ENCODE measurements at places on chromosomes 3 and 15.

- DNase-seq, result no peak
Observed at GRCh38 chr3:4825436-4826236, 153.6 kb upstream of the BHLHE40 start.

- DNase-seq, result no peak
Observed at GRCh38 chr15:52559575-52559974, 9.3 kb downstream of the ARPP19 start.

- DNase-seq, result no peak
Observed at GRCh38 chr3:72998466-72998865, 1.9 kb downstream of the PPP4R2 start.

DNA sequence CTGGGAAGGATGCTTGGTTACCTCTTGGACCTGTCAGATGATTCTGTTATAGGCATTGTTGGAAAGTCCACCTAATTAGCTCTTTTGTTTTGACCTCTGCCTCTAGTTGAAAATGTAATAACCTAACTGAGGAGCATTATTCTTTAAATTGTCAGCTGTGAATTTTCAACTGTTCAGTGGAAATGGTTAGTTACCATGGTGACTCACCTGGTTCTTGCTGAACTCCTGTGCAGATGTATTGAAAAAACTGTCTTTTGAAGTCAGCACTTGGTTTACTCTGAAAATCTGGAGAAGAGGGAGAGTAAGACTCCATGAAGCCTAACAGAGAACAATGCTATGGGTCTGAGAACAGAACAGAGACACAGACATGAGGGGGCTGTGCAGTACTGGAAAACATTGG lies 72.0 kb downstream of the LARS2 start:
- DNase-seq, result no peak

DNA sequence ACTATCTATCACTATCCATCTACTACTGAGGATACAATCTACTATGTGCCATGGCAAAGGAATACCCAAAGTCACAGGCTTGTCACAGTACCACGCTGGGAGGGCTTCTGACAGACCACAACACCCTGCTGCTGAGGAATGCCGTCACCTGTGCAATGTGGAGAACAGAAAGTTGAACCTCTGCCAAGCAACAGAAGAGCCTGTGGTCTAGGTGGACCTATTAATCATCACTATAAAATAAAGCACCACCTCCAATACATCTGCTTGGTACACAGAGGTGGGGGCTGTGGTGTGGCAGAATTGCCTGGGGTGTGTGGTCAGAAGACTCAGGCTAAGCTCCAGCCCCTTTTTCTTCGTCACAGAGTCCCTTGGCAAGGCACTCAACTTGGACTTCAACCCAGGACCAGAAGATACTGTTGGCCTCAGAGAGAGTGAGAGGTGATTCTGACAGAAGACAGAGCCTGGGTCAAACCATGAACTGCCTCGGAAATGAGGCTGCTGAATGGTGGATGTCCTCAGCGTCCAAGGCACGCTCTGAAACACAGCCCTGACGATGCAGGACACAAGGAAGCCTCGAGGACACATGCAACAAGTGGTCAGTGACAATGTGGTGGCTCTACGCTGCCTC lies 189.4 kb upstream of the CHRNA7 start:
- no peak for DNase-seq

- no peak for DNase-seq
Observed at GRCh38 chr3:150252462-150252861, 155.6 kb upstream of the TSC22D2 start.

DNA sequence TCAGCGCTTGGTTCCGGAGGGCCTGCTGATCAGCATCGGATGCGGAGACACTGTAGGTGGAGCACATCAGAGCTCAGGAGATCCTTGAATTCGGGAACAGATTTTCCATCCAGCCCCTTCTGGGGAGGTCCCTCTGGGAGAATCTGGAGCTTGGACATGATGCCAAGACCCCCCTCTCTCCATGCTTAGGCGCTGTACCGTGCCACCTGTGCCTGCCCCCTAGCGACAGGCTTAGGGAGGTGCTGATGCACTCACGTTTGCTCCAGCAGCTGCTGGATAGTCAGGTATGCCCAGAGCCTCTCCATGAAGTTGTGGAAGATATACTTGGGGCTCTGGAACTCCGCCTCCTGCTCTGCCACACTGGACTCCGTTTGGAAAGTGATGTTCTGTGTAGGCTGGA lies 9.7 kb downstream of the ITIH4 start:
- peak; percentile 63 for DNase-seq

DNA sequence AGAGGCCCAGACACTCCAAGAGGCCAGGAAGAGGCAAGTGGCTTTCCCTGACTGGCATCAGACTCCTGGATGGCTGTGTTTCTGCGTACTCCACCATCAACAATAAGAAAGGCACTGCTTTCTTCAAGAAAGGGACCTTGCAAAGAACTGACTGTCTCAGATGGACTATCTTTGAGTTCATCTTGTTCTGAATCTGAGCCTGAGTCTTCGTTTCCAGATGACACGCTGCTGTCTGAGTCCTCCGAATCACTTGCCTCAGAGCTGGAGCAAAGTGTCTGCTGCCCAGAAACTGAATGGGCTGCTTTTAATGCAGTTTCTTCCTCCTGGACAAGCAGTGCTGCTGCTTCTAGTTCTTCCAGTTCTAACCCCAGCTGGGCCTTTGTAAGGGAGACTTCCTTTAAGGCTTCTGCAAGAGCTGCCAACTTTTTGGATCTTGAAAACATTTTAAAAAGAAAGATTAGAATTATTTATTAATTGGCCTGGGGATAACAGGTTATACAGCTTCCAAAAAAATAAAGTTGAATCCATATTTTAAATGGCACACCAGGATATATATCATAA lies 97.8 kb downstream of the SHQ1 start:
- DNase-seq, result no peak

GRCh38 chr15:95869920-95870319 lies 460.6 kb upstream of the NR2F2 start:
- no peak for DNase-seq

DNA sequence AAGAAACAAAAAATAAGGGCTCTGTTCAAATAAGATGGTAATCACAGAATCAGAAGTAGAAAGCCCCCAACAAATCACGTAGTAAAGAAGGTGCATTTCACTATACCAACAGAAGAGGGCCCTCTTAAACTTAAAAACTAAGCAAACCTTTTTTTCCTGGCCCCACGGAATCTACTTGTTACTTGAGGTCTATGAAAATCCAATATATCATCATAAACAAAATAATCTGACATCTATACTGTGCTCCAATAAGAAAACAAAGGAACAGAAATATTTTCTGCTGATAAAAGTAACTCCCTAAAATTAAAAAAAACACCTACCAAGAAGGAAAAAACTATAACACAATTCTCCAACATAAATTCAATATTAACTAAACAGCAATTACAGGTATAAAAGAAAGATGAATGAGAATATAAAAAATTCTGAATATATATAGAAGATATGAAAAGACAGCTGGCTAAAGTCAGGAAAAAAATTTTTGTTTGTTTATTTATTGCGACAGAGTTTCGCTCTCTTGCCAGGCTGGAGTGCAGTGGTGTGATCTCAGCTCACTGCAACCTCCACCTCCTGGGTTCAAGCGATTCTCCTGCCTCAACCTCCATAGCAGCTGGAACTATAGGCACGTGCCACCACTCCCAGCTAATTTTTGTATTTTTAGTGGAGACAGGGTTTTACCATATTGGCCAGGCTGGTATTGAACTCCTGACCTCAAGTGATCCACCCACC lies 81.8 kb downstream of the CLASP2 start:
- peak; percentile 78 for DNase-seq

- DNase-seq, result no peak
Observed at GRCh38 chr15:59174151-59174834, 32.4 kb upstream of the LDHAL6B start.

DNA sequence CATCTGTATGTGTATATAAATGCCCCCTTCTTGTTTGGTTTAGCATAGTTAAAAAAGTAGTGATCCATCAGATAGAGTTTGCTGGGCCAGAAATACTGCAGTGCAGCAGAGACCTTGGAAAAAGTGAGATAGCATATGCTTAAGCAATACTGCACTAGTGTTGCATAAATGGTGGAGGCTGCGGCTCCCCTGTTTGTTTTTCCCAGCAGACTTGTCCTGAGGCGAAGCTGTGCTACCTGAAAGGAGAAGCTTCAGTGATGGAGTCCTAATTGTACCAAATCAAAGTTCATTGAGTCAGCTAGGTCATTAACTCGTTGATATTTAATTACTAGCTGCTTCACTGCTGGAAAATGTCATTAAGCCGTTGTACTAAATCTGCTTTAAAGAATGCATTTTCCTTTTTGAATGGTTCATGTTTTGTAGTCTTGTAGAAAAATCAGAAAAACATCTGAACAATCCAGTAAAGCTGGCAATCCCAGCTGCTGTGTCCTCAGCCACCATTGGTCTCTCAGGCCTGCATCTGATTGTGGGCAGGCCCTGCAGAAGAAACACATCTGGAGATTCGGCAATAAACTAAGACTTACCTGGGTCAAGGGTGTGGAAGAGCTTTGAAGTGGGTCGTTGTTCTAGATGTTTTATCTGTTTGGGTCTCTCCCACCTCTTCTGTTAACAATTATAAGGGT lies 169.6 kb downstream of the B3GALNT1 start:
- DNase-seq, result no peak

DNA sequence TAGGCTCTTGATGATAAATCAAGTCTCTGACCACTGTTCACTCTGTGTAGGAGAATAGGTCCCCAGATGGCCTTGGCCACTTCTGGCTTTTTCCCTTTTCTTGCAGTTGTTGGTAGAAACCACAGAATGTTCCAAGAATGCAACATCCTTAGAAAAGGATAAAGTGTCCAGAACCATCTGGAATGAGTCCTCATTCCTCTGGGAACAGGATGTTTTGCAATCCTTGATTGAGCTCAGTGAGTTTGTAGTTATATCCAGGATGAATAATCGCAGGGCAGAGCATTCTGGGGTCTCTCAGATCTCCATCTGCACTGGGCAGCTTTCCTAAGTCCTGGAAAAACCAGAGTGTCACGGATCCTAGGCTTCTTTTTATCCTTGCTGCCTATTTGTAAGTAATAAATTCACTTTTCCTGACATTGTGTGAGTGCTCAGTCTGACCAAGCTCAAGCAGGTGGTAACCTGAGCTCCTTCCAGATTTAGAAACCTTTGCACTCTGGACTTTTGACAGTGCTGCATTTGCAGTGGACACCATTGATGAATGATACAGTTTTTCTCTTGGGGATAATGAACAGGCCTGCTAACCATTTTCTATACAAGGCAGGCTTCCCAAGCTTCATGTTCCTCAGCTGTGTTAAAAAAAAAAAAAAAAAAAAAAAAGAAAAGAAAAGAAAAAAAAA lies 1028.6 kb downstream of the OTOL1 start:
- DNase-seq, result no peak

DNA sequence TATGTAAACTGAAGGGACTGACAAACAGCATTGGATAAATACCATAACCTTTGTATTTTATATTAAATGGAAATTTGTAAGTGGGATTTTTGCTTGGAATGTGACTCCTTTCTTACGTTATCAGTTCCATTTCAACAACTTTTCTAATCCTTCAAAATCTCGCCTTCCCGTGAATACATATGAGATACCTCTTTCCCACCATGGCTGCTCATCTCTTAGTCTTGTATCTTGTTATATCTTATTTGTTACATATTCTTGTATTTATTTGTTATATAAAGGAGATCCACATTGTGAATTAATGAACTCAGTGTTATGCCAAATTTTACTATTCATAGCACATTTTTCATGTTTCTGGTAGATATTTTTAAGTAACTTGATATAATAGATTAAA lies 623.7 kb downstream of the MCTP2 start:
- no peak for DNase-seq

GRCh38 chr3:48686538-48687219 lies 964 bp upstream of the NCKIPSD start:
- no peak for DNase-seq

GRCh38 chr3:31754575-31755278 lies 222.0 kb downstream of the STT3B start:
- no peak for DNase-seq

- DNase-seq, result peak; percentile 63
Observed at GRCh38 chr3:159829539-159830227, 159.0 kb upstream of the IL12A start.

DNA sequence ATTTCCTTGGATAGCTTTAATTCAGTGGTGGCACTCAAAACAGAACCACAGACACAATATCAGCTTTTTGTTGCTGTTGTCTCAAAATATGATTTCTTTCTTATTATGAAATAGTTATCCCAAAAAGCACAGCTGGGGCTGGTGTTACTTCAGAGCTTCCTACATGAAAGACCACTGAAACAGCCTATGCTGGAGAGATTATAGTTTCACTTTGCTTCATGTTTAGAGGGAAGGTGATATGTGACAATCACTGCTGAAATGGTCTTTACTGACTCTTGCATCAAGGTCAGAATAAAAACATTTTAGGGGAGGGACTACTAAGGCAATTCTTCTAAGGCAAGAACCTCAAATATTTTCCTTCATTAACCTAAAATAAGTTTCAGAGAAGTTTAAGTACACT lies 190.7 kb downstream of the TNIK start:
- DNase-seq, result no peak

DNA sequence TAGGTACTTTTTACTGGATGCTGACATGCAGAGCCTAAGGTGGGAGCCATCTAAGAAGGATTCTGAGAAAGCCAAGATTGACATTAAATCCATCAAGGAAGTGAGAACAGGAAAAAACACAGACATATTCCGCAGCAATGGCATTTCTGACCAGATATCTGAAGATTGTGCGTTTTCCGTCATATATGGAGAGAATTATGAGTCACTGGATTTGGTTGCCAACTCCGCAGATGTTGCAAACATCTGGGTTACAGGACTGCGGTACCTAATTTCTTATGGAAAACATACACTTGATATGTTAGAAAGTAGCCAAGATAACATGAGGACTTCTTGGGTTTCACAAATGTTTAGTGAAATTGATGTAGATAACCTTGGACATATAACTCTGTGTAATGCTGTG lies 125.1 kb downstream of the PLCL2 start:
- no peak for DNase-seq

- DNase-seq, result no peak
Observed at GRCh38 chr3:167030082-167030725, 349.9 kb downstream of the ZBBX start.

- peak; percentile 74 for DNase-seq
Observed at GRCh38 chr15:35293353-35294130, 208.4 kb upstream of the NANOGP8 start.

DNA sequence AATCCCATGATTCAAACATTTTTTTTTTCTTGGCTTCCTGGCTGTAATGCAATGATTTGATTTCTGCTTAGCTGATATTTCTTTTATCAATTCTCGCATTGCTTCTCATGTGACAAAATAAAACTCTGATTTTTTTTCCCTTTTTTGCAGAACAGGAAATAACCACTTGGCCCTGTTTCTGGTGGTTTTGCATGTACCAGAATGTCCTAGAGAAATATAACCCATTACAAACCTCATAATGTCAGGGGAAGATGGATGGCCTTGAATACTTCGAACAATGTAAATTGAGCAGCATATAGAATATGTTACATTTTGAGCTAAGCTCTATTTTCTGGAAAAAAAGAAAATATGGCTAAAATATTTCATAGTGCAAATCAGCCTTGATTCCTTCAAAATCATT lies 275.6 kb downstream of the RAP2B start:
- no peak for DNase-seq
